NCI-H82 (cell line): ENCODE measurements at places on chromosomes 2 and 18.
A peak's percentile ranks its signal among the peaks of the same experiment; 100 is the strongest.

DNA sequence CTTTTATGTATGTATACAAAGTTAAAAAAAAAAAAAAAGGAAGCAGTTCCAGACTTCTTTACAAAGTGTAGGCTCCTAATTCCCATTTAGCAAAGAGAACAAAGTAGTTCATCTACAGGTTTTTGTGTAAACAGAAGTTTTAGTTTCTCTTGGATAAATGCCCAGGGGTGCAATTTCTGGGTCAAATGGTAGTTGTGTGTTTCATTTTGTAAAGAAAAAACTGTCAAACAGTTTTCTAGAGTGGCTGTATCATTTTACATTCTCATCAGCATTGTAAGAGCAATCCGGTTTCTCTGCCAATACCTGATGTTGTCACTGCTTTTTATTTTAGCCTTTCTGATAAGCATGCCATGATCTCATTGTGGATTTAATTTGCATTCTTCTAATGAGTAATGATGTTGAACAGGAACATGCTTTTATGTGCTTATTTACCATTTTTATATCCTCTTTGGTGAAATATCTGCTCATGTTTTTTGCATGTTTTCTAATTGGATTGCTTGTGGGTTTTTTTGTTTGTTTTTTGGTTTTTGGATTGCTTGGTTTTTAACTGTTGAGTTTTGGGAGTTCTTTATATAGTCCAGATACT is 16.6 kb upstream of the PSME4 start:
- no peak for DNase-seq

DNA sequence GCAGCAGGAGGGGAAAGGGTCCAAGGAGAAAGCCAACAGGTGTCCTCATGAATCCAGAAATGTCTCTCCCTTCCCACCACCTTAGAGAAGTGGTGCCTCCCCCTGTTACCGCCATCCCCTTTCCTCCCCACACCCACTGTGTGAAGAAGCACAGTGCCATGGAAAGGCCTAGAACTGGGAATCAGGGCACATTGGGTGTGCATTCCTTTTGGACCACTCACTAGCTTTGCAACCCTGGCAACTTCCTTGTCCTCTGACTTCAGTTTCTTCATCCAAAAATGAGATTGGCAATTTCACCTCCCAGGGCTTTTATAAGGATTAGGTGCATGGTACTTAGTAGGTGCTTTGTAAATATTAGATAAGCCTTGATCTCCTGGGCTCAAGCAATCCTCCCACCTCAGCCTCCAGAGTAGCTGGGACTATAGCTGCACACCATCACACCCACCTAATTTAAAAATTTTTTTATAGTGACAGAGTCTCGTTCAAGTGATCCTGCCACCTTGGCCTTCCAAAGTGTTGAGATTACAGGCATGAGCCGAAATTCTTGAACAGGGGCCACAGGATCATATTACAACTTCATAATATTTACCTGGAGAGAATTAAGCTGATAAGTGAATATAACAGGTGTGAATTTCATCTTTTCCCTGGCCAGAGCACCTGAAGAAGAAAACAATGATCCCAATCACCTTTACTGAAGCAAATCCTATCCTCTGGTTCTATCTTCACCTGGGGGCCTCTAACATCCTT is 97.9 kb upstream of the TAF1B start:
- DNase-seq = no peak

DNA sequence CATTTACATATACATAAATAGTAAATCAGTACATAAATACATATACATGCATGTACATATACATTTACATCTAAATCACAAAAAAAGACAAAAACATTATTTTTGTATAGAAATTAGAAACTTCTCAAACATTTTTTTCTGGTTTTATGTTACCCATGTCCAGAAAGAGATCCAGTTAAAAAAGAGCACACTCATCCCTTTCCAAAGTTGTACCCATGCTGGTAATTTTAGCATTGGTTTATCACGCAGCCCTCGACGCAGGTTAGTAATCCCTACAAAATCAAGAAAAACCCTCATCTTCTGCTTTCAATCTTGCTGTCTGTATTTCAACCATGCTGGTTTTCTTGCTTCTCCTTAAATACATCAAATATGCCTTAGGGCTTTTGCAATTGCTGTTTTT is 10.5 kb downstream of the SCN9A start:
- DNase-seq = no peak

DNA sequence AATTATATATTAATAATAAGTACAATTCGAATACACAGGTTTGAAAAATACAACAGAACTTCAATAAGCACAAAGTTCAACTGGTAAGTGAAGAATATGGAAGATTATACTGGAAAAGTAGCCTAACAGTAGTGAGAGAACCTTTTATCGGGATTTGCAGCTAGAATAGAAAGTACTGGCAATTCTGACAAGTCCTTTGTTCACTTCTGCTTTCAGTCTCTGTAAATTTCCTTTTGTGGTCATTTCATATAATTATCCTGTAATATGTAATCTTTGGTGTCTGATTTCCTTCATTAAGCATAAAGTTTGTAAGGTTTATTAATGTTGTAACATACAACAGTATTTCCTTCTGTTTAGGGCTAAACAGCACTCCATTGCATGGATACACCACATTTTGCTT is 67.2 kb downstream of the CUL3 start:
- no peak for DNase-seq

DNA sequence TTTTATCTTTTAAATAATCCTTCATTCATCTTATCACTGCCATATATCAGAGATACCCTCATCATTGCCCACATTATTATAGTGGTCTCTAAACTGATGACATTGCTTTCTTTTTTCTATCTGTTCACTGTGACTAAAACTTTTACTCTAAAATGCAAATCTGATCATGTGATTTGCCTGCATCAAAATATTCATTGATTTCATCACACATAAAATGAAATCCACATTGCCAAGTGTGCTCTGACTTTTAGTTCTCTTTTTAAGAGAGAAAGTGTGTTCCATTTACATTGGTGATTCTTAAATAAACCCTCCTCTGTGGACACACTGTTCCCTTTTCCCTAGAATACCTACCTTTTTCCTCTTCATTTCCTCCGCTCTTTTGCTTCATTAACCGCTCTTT is 7.5 kb downstream of the REL start:
- DNase-seq = no peak

DNA sequence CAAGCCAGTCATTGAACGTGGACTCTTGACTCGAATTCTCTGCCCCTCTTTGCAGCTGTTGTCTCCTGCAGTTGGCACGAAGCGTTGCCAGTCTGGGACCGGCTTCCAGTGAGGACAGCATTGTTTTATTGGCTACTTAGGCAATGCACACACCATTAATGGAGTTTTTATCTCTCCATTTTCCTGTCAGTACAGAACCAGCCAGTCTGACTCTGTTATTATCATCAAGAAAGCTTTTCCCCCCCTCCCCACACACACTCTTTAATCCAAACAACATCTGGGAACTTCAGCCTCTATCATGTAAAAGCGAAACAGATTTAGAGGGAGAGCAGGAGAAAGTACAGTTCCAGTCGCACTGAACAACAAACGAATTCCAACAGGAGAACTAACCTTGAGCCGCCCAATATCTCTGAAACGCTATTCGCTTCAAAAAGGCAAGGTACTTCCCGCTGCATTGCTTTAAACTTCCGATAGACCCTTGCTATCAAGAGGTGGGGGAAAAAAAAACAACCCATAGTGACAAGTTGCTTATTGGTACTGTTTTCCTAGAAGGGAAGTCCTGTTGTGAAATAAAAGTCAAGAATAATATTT is 38.2 kb downstream of the ACVR1 start:
- peak; percentile 76 for DNase-seq

DNA sequence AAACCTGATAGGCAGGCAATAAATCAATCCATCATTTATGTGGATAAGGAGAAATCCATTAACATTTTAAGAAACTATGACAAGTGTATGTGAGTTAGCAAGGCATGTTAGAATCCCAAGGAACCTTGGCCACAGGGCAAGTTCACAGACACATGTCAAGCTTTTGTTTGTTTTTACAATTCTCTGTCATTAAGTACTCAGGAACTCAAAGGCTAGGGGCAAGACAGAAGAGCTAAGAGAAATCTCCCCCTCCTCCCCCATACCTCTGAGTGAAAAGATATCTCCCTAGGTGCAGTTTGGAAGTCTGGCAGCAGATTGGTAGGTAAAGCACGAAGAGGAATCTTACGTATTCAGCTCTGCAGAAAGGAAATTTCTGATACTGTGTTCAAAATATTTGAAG is 348.1 kb downstream of the IRS1 start:
- no peak for DNase-seq

DNA sequence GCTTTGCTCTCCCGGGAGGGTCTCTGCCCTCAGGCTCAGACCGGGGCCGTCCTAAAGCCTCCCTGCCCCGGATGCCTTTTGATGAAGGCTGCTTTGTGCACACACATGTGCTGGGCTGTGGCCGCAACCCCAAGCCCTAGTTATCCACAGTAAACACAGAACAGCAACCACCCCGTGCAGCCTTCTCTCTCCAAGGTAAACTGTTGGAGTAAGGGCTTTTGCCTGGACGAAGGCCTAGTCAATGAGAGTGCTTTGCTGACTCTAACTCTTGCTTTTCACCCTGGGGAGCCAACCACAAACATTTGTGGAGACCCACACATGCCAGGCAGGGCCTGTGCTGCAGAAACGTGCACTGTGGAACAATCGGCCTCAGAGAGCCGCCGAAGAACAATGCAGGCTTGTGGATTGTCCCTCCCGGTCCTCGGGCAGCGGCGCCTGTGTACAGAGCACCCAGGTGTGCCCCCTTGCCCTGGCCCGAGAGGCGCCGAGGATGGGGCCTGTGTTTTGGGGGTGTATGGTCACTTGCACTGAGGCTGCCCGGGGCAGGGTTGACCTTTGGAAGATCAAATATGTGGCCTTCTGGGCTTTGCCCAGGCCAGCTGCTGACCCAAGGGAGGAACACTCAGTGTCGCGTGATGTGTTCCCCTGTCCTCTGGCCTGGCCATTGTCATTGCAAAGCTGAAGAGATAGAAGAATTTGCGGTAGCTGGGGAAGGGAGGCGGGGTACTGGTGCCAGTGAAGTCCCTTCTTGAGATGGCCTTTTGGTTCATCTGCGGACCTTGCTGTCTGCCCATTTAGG is 37.0 kb downstream of the CTIF start:
- no peak for DNase-seq

DNA sequence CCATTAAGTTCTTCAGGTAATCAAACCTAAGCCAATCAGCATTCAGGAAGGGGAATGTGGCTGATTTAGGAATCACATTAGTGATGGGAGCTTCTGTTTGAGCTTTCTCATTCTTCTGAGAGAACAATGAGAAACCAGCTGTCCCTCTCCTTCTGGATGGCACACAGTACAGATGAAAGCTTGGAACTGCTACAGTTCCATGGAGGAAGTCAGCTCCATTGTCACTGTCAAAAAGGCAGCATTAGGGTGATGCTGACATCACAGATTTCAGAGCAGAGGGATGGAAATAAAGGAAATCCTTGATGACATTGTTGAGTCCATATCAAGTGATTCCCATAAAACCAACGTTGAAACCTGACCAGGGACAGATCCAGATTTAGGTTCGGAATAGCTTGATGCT is 36.1 kb upstream of the ACYP2 start:
- no peak for DNase-seq

DNA sequence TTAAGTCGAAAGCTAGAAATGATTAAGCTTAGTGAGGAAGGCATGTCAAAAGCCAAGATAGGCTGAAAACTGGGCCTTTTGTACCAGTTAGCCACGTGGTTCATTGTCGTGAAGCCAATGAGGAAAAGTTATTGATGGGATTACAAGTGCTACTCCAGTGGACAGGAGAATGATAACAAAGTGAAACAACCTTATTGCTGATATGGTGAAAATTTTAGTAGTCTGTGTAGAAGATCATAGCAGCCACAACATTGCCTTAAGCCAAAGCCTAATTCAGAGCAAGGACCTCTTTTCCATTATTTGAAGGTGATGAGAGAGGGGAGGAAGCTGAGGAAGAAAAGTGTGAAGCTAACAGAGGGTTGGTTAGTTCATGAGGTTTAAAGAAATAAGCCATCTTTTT is 24.1 kb upstream of the RAMP1 start:
- no peak for DNase-seq

DNA sequence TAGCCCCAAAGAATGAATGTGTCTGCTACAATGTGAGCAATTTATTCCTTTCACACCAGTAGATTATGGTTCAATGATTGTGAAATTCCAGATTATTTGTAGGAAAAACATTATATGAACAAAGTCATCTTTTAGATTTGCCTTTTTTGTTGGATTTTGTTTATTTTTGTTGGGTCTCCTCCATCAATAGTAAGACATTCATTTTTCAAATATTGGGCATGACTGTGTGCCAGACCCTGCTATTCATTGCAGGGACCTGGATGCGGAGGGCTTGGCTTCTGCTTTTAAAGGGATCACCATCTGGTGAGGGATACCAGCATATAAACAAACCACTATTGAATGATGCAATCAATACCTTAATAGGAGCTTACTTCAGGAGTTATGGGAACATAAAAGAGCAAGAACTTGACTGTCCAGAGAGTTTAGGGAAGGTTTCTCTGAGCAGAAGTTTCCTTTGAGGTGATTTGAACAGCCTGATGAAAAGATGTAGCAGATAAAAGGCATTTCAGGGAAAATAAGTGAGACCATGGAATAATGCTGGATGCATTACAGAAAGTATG is 486.7 kb downstream of the EPHA4 start:
- DNase-seq = peak; percentile 75

GRCh38 chr2:203383038-203383437 is 54.8 kb downstream of the ABI2 start:
- no peak for DNase-seq

GRCh38 chr2:151042964-151043363 is 218.7 kb downstream of the RBM43 start:
- DNase-seq = no peak

DNA sequence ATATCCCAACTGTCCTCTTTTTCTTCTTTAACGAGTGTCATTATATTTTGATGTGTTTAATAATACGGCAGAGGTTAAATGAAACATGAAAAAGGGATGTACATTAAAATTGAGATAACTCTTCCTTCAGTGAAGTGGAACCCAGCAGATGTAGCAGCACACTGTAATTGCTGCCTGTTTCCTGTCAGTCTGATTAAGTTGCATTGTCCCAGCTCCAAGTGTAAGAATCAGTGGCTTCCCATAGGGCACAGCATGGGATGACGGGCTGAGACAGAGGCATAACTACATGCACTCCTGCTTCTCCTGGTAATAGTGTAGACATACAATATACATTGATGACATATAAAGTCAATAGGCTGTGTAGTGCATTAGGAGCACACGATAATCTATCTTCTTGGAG is 175.8 kb upstream of the TCF4 start:
- no peak for DNase-seq

- no peak for DNase-seq
Measured at GRCh38 chr18:46899274-46899948, 17.9 kb downstream of the PIAS2 start.
